ENCODE measurements at places on chromosomes 2 and 18. TPM values are rescaled to one million over a fixed set of nuclear protein-coding genes. Genes with fewer than 3 reads are reported as not detected.

DNA sequence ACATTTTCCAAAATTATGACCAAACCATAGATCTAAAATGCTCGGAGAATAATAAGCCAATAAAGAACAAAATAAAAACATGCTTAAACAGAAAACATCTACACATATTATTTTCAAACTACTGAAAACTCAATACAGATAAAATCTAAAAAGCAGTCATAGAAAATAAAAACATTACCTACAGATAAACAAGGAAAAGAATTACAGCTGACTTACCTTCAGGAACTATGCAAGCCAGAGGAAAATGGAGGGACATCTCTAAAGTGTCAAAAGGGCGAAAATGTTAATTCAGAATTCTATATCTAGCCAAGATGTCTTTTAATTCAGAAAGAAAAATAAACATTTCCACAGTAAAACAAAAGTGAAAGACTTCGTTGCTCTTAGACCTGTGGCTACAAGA lies 112.9 kb upstream of the GYPC start:
- no peak overlapping the region for H3K27ac ChIP-seq
- no peak for DNase-seq

DNA sequence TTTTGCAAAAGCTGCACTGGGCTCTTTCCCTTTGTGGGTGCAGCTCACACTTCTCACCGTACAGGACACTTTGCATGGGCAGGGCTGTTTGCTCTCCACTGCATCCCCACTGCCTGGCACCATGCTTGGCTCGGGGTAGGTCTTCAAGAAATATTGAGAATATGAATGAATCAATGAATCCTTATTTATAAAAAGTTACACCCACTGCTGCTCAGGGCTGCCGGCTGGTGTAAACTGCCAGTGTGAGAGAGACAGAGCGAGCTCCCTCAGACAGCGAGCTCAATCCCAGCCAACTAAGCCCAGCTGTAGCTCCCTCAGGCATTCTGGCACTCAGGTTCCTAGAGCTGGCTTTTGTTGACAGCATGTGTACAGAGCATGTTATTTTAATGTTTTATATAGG lies 3.4 kb downstream of the TMEM185B start:
- no peak overlapping the region for H3K27ac ChIP-seq
- H3K4me3 ChIP-seq, result no peak overlapping the region
- DNase-seq, result no peak
- H3K4me1 ChIP-seq, result peaks cover 27% of the 10 kb centered on the region
- no peaks in the 10 kb centered on the region for H3K27me3 ChIP-seq
- no peaks in the 10 kb centered on the region for H3K36me3 ChIP-seq

The FAM124B gene
- 3.5 TPM for total RNA-seq

DNA sequence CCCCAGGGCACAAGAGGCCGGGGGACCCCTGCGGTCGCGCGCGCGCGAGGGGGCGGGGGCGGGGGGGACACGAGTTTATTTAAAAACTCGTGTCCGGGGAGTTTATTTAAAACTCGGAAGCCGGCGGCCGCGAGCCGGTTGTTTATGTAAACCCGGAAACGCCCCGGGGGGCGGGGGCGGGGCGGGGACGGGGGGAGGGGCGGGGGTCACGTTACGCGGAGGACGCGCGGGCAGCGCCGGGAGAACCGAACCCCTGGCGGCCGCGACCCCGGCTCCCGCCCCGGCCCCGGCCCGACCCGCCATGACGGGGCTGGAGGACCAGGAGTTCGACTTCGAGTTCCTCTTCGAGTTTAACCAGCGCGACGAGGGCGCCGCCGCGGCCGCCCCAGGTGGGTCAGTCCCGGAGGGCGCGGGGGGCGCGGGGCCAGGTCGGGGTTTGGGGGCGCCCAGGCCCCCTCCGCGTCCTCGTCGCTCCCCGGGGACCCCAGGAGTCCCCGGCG lies 4.4 kb downstream of the NFATC1 start:
- H3K36me3 ChIP-seq, result no peaks in the 10 kb centered on the region
- H3K4me1 ChIP-seq, result peaks cover 33% of the 10 kb centered on the region
- no peaks in the 10 kb centered on the region for H3K27me3 ChIP-seq
- H3K4me3 ChIP-seq, result peak overlapping the region; percentile 97

The DAPL1 gene
- total RNA-seq, result not detected

The MAP3K19 gene
- total RNA-seq, result 0.34 TPM

The MFSD6 gene
- 91.1 TPM for total RNA-seq

GRCh38 chr2:8344144-8345097 lies 337.4 kb upstream of the ID2 start:
- H3K36me3 ChIP-seq, result no peaks in the 10 kb centered on the region
- no peak overlapping the region for H3K27ac ChIP-seq
- H3K27me3 ChIP-seq, result no peaks in the 10 kb centered on the region
- no peak for DNase-seq
- no peaks in the 10 kb centered on the region for H3K4me1 ChIP-seq

The TMEM182 gene
- 3.0 TPM for total RNA-seq

GRCh38 chr2:221166292-221166691 lies 405.8 kb downstream of the EPHA4 start:
- no peaks in the 10 kb centered on the region for H3K36me3 ChIP-seq
- DNase-seq, result no peak
- H3K27me3 ChIP-seq, result no peaks in the 10 kb centered on the region

DNA sequence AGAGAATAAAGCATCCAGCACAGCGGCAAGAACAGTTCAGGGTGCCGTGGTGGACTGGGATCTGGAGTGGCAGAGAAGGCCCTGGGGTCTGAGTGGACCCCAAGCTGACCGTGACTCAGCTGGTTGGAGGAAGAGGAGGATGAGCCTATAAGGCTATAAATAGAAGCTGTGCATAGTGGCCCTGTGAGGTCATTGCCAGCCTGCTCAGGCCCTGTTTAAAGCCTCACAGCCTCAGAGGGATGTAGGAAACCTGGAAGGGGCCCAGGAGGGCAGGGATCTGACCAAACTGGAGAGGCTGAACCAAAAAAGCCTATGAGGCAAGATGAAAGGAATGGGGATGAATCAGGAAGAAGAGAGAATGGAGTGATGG lies 11.3 kb upstream of the DES start:
- DNase-seq, result no peak
- H3K4me3 ChIP-seq, result no peak overlapping the region
- no peaks in the 10 kb centered on the region for H3K36me3 ChIP-seq
- H3K4me1 ChIP-seq, result peaks cover 3% of the 10 kb centered on the region
- no peaks in the 10 kb centered on the region for H3K27me3 ChIP-seq

The ACVR1C gene
- 0.98 TPM for total RNA-seq

The EVA1A gene
- total RNA-seq, result 96.9 TPM

The CD207 gene
- 2.2 TPM for total RNA-seq

GRCh38 chr2:26184555-26185303 lies 11.8 kb downstream of the GAREM2 start:
- H3K27me3 ChIP-seq, result peaks cover 6% of the 10 kb centered on the region
- H3K27ac ChIP-seq, result peak overlapping the region; percentile 53
- DNase-seq, result peak; percentile 82
- no peaks in the 10 kb centered on the region for H3K36me3 ChIP-seq

The SULT1C4 gene
- total RNA-seq, result 8.7 TPM

- H3K4me1 ChIP-seq, result no peaks in the 10 kb centered on the region
- H3K27ac ChIP-seq, result no peak overlapping the region
- H3K27me3 ChIP-seq, result no peaks in the 10 kb centered on the region
- no peak overlapping the region for H3K4me3 ChIP-seq
- H3K36me3 ChIP-seq, result no peaks in the 10 kb centered on the region
Observed at GRCh38 chr2:220697011-220697410, 875.1 kb downstream of the EPHA4 start.

DNA sequence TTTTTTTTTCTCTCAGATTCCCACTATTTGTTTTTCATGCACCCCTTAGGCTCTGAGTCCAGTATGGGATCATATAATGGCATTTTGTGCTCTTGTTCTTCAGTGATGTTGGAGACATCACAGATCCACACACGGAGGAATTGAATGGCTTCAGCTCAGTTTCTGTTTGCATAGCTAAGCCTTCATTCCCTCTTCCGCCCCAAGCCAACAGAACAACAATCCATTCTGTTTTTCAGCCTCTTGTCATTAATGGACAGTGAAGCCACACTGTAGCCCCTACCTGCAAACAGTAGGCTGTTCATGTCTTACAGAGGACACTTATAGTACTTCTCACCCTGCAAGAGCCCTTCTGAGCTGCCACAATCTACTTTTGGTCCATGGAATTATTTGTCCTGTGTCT lies 64.0 kb upstream of the ZSWIM2 start:
- H3K27ac ChIP-seq, result no peak overlapping the region
- H3K36me3 ChIP-seq, result no peaks in the 10 kb centered on the region
- DNase-seq, result no peak
- H3K4me1 ChIP-seq, result no peaks in the 10 kb centered on the region

DNA sequence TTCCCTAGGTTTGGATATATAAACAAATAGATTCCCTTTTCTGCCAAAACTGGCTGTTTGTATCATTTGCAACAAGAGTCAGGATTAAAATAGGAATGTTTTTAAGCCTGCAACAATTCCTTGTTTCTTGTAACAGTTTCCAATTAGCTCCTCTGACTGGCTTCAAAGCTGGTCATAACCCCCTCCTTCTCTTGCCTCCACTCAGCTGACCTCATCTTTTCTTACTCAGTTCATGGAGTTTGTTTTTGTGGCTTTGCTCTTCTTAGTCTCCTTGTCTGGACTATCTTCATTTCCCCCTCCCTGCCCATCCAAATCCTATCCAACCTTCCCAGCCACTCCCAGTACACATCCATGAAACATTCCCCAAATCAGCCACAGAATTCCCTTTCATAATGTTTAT lies 14.3 kb upstream of the RAPH1 start:
- no peaks in the 10 kb centered on the region for H3K4me1 ChIP-seq
- no peak overlapping the region for H3K27ac ChIP-seq
- DNase-seq, result no peak
- H3K36me3 ChIP-seq, result no peaks in the 10 kb centered on the region

The DCDC2C gene
- total RNA-seq, result not detected

DNA sequence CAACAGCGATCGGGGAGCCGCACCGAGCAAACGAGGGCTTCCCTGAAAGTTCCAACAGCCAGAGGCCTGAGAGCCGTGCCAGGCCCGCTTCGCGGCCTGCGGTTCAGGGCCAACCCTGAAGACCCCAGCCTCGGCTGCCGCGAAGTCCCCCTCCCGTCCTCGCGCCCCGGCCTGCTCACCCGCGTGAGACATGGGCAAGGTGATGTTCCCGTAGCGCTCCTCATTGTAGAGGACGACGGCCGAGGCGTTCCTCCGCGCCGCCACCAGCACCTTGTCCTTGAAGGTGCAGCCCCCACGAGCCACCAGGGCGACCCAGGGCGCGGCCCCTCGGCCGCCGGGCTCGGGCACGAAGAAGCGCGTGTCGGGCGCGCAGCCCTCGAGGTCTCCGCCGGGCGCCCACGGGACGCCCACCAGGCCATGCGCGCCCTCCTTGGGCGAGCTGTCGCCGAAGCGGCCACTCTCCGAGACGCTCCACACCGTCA lies 510 bp downstream of the RNF149 start:
- no peaks in the 10 kb centered on the region for H3K36me3 ChIP-seq
- peak overlapping the region; percentile 89 for H3K4me3 ChIP-seq
- peak; percentile 28 for DNase-seq
- H3K27ac ChIP-seq, result peak overlapping the region; percentile 94

DNA sequence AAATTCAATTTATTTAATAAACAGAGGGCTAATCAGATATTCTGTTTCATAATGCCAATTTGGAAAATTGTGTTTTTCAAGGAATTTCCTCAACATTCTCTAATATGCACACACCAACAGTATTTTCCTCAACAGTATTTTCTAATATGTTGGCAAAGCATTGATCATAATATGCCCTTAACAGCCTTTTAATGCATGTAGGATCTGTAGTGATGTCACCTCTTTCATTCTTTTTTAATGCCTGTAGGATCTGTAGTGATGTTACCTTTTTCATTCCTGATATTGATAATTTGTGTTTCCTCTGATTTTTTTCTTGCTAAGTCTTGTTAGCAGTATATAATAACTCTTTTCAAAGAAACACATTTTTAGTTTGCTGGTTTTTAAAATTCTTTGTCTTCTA lies 15.9 kb downstream of the VWA3B start:
- no peaks in the 10 kb centered on the region for H3K4me1 ChIP-seq
- H3K27ac ChIP-seq, result no peak overlapping the region
- H3K27me3 ChIP-seq, result no peaks in the 10 kb centered on the region
- H3K4me3 ChIP-seq, result no peak overlapping the region

DNA sequence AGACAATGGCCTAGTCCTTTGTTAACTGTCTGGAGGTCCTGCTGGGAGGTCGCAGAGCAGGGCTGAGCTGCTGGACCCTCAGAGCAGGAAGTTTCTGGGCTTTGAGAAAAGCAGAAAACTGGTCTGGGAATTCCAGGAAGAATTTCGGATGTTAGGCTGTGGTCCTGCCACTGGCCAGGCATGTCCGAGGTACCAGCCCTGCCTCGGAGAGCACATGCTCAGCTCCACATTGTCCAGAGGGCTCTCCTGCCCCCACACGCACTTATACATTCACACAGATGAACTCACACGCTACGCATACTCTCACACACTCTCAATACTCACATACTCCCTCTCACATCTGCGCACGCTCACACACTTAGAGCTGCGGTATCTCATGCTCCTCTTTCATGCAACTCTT lies 146.1 kb downstream of the NCK2 start:
- no peak for DNase-seq
- no peak overlapping the region for H3K4me3 ChIP-seq
- no peaks in the 10 kb centered on the region for H3K27me3 ChIP-seq

- H3K4me1 ChIP-seq, result no peaks in the 10 kb centered on the region
- H3K4me3 ChIP-seq, result no peak overlapping the region
- H3K27ac ChIP-seq, result no peak overlapping the region
- H3K27me3 ChIP-seq, result no peaks in the 10 kb centered on the region
Observed at GRCh38 chr2:134657650-134658250, 61.0 kb downstream of the TMEM163 start.

The SLC19A3 gene
- 12.6 TPM for total RNA-seq

GRCh38 chr2:111662039-111662770 lies 221.8 kb downstream of the ANAPC1 start:
- no peaks in the 10 kb centered on the region for H3K36me3 ChIP-seq
- peaks cover 18% of the 10 kb centered on the region for H3K4me1 ChIP-seq
- H3K27ac ChIP-seq, result no peak overlapping the region

DNA sequence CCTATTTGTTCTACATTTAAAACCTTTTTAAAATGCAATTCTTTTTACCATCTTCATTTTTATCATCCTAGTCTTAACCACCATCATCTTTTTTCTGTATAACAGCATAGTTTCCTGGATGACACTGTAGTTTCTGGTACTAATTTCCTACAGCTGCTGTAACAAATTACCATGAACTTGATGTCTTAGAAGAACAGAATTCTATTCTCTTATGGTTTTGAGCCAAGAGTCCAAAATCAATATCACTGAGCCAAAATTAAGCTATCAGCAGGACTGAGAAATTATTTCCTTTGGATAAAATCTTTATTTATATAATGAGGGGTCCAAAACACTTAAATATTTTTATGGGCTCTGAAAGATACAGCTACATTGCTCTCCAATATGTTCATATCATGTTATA lies 539.3 kb downstream of the METTL4 start:
- DNase-seq, result no peak
- H3K36me3 ChIP-seq, result no peaks in the 10 kb centered on the region
- no peak overlapping the region for H3K27ac ChIP-seq
- no peaks in the 10 kb centered on the region for H3K4me1 ChIP-seq

Measured in upper lobe of left lung (tissue), 6 donors.